NCI-H524 treated with DMSO at 0.1 percent for 48 hours (cell line): ENCODE measurements at places on chromosomes 11 and 22.

- no peak for DNase-seq
Observed at GRCh38 chr11:75759832-75760231, 8.7 kb upstream of the DGAT2 start.

DNA sequence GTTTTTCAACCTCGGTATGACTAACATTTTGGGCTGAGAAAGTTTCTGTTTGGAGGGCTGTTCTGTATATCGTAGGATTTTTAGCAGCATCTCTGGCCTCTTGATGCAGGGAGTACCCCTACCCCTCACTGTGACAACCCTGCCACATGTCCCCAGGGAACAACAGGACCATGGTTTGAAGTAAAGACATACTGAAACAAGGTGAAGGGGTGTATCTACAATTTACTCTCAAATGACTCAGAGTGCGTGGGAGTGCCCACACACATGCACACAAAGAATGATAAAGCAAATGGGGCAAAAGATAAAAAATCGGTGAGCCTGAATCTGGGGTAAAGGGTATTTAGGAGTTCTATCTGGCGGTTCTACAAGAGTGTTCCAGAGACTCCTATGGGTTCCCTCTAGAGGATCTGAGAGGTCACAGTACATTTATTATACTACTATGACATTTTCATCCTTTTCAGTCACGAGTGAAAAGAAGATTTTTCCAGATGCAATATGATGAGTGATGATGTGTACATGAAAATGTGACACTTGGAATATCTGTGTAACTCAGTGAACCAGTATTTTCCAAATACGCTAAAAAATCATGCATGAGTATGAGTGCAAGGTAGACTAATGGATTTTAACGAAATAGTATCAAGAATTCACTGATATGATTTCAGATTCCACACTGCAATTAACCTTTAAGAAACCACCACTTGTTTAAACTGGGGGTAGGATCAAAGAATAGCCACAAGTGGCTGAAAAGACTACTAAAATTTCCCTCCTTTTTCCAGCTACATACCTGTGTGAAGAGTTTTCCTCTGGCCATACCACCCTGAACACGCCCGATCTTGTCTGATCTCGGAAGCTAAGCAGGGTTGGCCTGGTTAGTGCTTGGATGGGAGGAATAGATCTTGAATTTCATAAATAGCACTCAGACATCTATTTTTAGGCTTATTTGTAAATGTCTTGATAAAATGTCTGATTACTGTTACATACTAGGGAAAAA lies 56.3 kb upstream of the YPEL1 start:
- DNase-seq: no peak

DNA sequence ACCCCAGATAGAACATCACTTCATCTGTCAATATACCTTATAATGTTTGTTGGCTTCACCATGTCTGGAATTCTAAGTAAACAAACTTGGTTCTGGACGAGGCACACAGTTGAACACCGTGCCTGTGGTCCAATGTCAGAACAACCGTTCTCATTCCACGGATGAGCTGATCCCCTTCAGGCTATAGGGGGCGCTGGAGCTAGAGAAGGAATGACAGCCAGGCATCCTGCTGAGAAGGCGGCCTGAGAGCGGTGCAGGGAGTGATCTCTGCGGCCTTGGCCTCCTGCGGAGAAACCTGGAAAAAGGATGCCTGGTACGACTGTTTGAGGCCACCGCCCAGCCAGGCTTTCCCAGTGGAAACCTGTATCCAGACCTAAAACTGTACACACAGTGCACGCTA lies 48.7 kb downstream of the FDX1 start:
- no peak for DNase-seq

- DNase-seq: no peak
Observed at GRCh38 chr22:36381513-36382128, 6.1 kb downstream of the MYH9 start.

- DNase-seq: no peak
Observed at GRCh38 chr11:68337399-68337835, 25.0 kb downstream of the LRP5 start.

GRCh38 chr22:29299136-29299900 lies 7.1 kb upstream of the GAS2L1 start:
- DNase-seq: no peak

- peak; percentile 79 for DNase-seq
Observed at GRCh38 chr11:120645639-120646038, 134.1 kb downstream of the GRIK4 start.

GRCh38 chr11:94924612-94925011 lies 48.7 kb downstream of the CWC15 start:
- DNase-seq: no peak

DNA sequence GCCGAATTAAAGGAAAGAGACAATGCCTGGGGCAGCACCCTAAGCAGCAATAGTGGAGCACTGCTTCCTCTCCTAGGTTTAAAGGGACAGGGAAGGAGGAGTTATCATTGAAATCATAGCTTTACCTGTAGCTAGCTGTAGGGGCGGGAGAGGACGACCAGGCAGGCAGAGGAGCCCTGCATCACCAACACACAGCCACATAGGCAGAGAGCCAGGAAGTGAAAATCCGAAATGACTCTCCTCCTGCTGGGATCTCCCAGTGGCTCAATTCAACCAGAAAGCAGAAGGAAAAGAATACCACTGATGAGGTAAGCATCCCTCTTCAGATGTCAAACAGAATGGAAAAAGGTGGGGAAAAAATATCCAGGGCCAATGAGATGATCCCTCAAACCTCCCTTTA lies 20.4 kb downstream of the MRGPRX4 start:
- DNase-seq: no peak

- DNase-seq: no peak
Observed at GRCh38 chr11:22539821-22540256, 85.8 kb downstream of the FANCF start.

- DNase-seq: no peak
Observed at GRCh38 chr22:46788441-46789172, 26.2 kb downstream of the TBC1D22A start.

GRCh38 chr22:44709881-44710392 lies 7.9 kb downstream of the PRR5 start:
- DNase-seq: no peak

DNA sequence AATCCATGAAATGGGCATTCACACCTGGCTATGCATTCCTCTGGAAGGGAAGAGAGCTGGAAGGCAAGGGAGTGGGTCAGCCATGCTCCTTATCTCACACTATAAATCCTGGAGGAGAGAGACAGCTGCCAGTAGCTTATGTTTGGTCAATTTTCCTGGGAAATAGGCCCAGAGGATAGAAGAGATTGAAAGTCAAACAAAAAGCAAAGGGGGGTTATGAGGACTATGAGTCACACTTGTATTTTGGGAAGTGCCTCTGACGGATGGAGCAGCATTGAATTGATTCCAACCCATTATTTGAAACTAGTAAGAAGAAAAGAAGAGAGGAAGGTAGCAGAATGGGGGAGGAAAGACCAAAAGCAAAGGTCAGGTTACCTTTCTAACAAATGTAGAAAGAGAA lies 25.0 kb downstream of the SNX19 start:
- DNase-seq: no peak

- no peak for DNase-seq
Observed at GRCh38 chr22:20383538-20383937, 10.4 kb upstream of the ZNF74 start.

DNA sequence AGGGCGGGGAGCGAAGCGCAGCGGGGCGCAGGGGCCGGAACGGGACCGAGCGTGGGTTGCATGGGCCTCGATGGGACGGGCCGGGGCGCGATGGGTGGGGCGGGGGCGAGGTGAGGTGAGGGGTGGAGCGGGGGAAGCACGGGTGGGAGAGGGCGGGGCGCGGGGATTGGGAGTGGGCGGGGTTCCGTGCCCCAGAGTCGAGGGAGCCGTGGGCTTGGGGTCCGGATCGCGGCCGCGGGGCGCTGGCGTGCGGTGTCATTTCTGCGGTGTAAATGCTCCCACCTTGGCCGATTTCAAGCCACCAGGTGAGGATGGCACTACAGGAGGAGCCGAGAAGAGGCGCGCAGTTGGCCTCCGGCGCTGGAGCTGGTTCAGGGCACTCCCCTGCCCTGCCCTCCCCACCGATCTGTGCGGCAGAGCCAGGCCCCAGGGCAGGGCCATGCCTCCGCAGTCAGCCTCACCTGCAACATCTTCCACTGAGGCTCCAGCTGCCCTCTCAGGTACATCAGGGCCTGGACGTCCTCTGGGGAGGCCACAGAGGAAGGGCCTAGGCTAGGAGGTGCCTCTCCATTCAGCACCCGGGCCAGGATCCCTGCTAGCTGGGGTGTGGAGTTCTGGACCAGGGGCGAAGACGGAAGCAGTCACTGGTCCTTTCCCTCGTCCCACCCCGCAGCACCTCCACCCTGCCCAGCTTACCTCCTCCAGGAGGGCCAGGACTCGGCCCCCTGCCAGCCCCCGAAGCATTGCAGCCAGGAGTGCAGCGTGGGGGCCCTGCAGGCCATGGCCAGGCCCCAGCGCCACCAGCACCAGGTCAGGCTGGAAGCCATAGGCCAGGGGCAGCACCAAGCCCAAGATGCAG lies 620 bp upstream of the TUBGCP6 start:
- DNase-seq: no peak

- no peak for DNase-seq
Observed at GRCh38 chr11:31474083-31474482, 35.3 kb downstream of the IMMP1L start.

DNA sequence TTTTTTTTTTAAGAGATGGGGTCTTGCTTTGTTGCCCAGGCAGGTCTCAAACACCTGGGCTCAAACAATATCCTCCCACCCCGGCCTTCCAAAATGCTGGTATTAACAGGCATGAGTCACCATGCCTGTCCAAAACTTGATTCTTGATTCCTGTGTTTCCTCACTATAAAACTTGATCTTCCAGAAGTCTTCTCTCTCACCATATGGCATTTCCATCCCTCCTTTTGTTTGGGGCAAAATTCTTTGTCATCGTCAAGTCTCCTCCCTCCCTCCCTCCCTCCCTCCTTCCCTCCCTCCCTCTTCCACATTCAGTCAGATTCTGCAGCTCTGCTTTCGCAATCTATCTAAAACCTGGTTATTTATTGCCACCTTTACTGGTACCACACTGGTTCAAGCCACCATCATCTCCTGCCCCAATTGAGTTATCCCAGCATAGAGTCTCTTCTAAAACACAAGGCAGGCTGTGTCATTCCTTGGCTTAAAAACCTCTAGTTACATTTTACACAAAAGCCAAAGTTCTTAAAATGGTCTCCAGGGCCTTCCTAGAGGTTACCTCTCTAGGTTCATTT lies 65.0 kb upstream of the HORMAD2 start:
- DNase-seq: no peak

DNA sequence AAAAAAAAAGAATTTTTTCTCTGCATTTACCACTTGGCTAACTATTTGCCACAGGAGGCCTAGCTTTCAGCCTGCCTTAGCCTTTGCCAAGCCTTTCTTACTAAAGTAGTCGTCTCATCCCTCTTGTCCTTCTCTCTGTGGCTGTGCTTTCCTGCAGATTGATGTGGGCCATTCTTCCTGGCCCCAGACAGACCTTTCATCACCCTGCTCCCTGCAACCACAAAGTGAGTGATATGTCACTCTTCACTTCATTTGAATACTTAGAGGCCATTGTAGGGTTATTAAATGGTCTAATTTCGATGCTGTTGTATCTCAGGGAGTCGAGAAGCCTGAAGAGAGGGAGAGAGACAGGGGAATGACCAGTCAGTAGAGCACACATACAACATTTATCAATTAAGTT lies 37.6 kb downstream of the ART5 start:
- DNase-seq: no peak

- DNase-seq: no peak
Observed at GRCh38 chr22:23497016-23497885, 82.8 kb downstream of the IGLL1 start.

GRCh38 chr11:64355078-64355940 lies 3.7 kb upstream of the RPS6KA4 start:
- DNase-seq: no peak
